ENCODE measurements at places on chromosomes 13 and 19.

GRCh38 chr19:40717880-40718773, 1.2 kb downstream of the ITPKC start:
- H3K36me3 ChIP-seq, result peaks cover 19% of the 10 kb centered on the region
- no peaks in the 10 kb centered on the region for H3K27me3 ChIP-seq
- no peak for DNase-seq
- H3K27ac ChIP-seq, result peak overlapping the region; percentile 47

- H3K27me3 ChIP-seq, result no peaks in the 10 kb centered on the region
- peaks cover 38% of the 10 kb centered on the region for H3K4me1 ChIP-seq
- H3K36me3 ChIP-seq, result peaks cover 13% of the 10 kb centered on the region
- H3K4me3 ChIP-seq, result no peak overlapping the region
- DNase-seq, result no peak
- no peak overlapping the region for H3K27ac ChIP-seq
Measured at GRCh38 chr19:16452325-16452724, 19.4 kb downstream of the EPS15L1 start.

DNA sequence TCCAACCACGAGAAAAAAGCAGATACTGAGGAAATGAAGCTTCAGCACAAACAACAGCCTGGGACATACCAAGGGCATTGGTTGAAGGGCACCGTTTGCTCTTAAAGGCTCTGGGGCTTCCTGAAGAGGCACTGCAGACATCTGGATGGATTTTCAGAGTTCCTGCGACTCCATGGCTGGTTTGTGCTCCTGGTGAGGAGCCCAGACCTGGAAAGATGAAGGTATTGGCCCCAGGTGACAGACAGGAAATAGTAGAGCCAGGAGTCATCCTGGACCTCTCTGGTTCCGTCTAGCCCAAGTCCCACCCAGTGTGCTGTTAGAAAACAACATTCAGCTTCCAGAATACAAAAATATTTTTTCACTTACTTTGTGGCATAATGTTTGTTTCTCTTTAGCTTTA, 6.3 kb downstream of the IL17D start:
- no peak for DNase-seq
- H3K4me1 ChIP-seq, result peaks cover 12% of the 10 kb centered on the region
- no peak overlapping the region for H3K27ac ChIP-seq
- H3K4me3 ChIP-seq, result no peak overlapping the region

- no peaks in the 10 kb centered on the region for H3K36me3 ChIP-seq
- no peak overlapping the region for H3K27ac ChIP-seq
- no peaks in the 10 kb centered on the region for H3K4me1 ChIP-seq
- no peak for DNase-seq
- H3K4me3 ChIP-seq, result no peak overlapping the region
- peaks cover 14% of the 10 kb centered on the region for H3K27me3 ChIP-seq
Measured at GRCh38 chr19:29372461-29372860, 153.3 kb upstream of the VSTM2B start.

DNA sequence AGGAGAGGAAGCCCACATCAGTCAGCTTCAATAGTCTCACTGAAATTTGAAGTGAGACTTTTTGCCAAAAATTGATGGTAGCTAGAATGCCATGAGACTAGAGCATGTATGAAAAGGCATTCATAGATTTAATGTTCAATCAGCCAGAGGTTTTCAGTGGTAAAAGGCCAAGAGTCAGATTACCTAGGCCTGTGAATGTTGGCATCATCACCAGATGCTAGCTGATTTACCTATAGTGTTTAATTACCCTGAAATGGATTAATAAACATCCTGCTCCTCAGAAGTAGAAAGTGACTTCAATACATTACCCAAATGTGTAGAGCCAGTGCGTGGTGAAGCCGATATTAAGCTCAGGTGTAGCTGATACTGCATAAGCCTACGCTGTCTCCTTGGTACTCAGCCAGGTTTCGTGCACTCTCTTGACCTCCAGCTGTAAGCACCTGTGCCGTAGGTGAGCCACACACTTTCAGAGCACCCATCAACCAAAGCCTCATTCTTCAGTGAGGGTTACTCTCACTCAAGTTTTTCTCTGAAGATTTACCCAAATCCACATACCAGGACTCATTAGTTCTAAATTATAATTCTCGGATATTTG, 1140.3 kb upstream of the SLC10A2 start:
- H3K4me3 ChIP-seq, result no peak overlapping the region
- DNase-seq, result no peak
- H3K27ac ChIP-seq, result no peak overlapping the region
- no peaks in the 10 kb centered on the region for H3K27me3 ChIP-seq
- no peaks in the 10 kb centered on the region for H3K4me1 ChIP-seq

GRCh38 chr13:113834496-113835200, 29.2 kb downstream of the GAS6 start:
- peaks cover 2% of the 10 kb centered on the region for H3K36me3 ChIP-seq
- H3K4me1 ChIP-seq, result peaks cover 2% of the 10 kb centered on the region
- no peak overlapping the region for H3K27ac ChIP-seq
- DNase-seq, result no peak
- no peak overlapping the region for H3K4me3 ChIP-seq

DNA sequence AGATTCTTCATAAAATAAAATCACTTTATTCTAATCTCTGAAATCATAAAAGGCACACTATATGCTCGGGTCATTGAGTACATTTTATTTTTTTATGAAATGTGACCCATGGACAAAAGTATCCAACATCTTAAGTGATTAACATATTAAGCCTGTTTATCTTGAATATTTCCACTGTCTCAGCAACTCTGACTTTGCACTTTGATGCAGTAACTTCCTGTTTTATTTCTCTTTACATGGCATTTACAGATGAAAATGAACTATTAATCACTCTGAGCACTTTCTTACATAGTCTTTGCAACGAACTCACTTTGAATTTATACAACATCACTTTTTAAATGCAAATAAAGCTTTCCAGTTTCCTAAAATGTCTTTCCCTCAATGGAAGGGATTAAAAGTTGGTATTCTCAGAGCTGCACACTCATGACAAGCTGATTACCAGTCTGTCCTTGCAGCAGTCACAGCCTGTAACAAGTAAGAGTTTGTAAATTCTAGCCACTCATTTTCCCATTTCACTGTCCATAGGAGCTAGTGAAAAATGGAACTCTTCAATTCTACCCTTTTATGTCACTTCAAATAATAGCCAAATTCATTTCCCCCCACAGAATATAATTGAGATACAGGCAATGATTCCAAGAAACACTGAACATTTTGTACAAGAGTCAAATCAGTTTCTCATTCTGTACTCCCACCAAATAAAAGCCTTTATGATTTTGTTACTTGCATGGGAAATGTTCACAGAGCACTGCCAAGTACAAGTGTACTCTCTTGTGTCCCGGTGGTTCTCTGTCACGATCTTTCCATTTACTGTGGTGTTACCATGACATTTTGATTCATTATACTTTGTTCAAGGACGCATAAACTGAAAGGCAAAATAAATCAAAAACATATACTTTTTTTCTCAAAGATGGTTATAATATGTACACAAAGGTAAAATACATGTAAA, 1968.9 kb downstream of the PCDH9 start:
- no peak for DNase-seq
- peaks cover 5% of the 10 kb centered on the region for H3K4me1 ChIP-seq
- no peaks in the 10 kb centered on the region for H3K36me3 ChIP-seq
- no peak overlapping the region for H3K4me3 ChIP-seq
- no peaks in the 10 kb centered on the region for H3K27me3 ChIP-seq

- DNase-seq, result no peak
- no peaks in the 10 kb centered on the region for H3K4me1 ChIP-seq
- no peaks in the 10 kb centered on the region for H3K27me3 ChIP-seq
- no peak overlapping the region for H3K27ac ChIP-seq
Measured at GRCh38 chr13:113098162-113098732, 7.3 kb upstream of the F7 start.

- peak overlapping the region; percentile 65 for H3K4me3 ChIP-seq
- H3K27ac ChIP-seq, result no peak overlapping the region
- DNase-seq, result peak; percentile 17
- peaks cover 16% of the 10 kb centered on the region for H3K4me1 ChIP-seq
Measured at GRCh38 chr13:73060251-73061160, 1.7 kb downstream of the KLF5 start.

DNA sequence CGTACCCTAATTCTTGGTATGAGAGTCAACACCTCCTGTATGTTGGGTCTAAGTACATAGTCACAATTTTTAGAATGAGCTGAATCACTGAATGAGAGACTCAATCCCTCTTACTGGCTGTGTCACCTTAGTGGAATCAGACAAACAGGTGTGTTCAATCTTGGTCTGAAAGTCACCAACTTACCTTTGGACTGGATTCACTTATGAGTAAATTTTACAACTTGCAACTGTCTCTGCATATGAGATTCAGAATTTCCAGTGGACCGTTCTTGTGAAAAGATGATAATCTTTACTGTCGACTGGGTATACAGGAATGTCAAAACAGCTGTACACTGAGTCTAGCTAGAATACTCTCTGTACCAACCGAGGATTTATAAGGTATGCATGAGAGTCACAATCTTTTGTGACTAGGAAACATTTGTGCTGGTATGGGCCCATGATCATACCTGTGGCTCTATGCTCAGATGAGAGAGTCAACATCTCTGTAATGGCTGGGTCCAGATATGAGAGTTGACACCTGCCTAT, 5.9 kb upstream of the ZNF91 start:
- H3K27ac ChIP-seq, result no peak overlapping the region
- H3K27me3 ChIP-seq, result no peaks in the 10 kb centered on the region
- H3K4me3 ChIP-seq, result no peak overlapping the region

DNA sequence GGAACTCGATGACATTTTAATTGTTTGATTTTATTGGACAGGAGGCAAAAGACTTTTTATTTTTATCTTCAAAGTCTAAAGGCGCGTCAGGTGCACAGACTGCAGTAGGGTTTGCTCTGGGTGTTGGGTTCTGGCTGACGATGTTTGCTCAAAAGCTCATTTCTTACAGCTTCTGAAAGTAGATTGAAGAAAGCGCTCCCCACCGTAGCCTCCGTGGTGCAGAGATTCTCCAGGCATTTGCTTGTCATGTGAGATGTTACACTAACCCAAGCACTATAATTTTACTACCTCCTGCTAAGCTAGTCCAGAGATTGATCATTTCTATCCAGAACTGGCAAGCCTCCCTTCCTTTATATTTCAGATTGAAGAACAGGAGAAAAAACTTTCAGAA, 14.5 kb upstream of the ATP11A start:
- H3K36me3 ChIP-seq, result no peaks in the 10 kb centered on the region
- peaks cover 26% of the 10 kb centered on the region for H3K4me1 ChIP-seq
- H3K27ac ChIP-seq, result no peak overlapping the region
- no peak overlapping the region for H3K4me3 ChIP-seq

GRCh38 chr13:109834973-109835720, 48.8 kb upstream of the IRS2 start:
- H3K4me3 ChIP-seq, result no peak overlapping the region
- H3K4me1 ChIP-seq, result peaks cover 3% of the 10 kb centered on the region
- peaks cover 40% of the 10 kb centered on the region for H3K27me3 ChIP-seq
- no peak for DNase-seq

DNA sequence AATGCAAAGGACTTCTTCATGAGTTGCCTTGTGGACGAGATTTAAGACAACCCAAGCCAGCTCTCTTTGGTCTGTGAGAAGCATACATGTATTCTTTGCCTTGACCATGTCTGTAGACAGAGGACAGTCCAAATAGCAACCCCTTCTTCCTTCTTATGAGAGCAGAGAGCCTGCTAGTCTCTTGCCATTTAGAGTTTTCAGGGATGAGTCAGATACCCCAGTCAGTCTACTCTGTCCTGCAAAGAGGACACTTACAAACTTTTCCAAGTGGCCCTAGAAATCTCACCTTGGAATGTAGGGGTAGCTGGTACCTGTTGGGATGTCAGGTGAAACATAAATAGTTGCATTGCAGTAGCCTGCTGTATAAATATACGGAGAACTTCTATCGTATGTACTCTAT, 36.7 kb downstream of the DNAJC3 start:
- H3K4me3 ChIP-seq, result no peak overlapping the region
- no peak for DNase-seq
- no peaks in the 10 kb centered on the region for H3K27me3 ChIP-seq
- peaks cover 56% of the 10 kb centered on the region for H3K36me3 ChIP-seq
- H3K27ac ChIP-seq, result no peak overlapping the region

- peaks cover 11% of the 10 kb centered on the region for H3K27me3 ChIP-seq
- H3K36me3 ChIP-seq, result no peaks in the 10 kb centered on the region
- no peak overlapping the region for H3K27ac ChIP-seq
- H3K4me1 ChIP-seq, result peaks cover 5% of the 10 kb centered on the region
Measured at GRCh38 chr13:101703838-101704237, 251.4 kb downstream of the ITGBL1 start.

GRCh38 chr19:540867-541637, 2.8 kb upstream of the GZMM start:
- H3K27ac ChIP-seq, result no peak overlapping the region
- no peak for DNase-seq
- no peak overlapping the region for H3K4me3 ChIP-seq
- H3K4me1 ChIP-seq, result peaks cover 20% of the 10 kb centered on the region

GRCh38 chr13:98487522-98487921, 89.4 kb downstream of the STK24 start:
- H3K4me1 ChIP-seq, result peaks cover 93% of the 10 kb centered on the region
- DNase-seq, result no peak
- H3K27ac ChIP-seq, result peak overlapping the region; percentile 58
- no peaks in the 10 kb centered on the region for H3K27me3 ChIP-seq
- peaks cover 21% of the 10 kb centered on the region for H3K36me3 ChIP-seq

GRCh38 chr19:46009530-46010510, 13.0 kb downstream of the PGLYRP1 start:
- no peak overlapping the region for H3K4me3 ChIP-seq
- H3K36me3 ChIP-seq, result peaks cover 19% of the 10 kb centered on the region
- H3K27me3 ChIP-seq, result peaks cover 6% of the 10 kb centered on the region

GRCh38 chr19:56351208-56351607, 36.6 kb upstream of the ZSCAN5A start:
- no peaks in the 10 kb centered on the region for H3K27me3 ChIP-seq
- H3K27ac ChIP-seq, result no peak overlapping the region
- no peak for DNase-seq
- no peak overlapping the region for H3K4me3 ChIP-seq

DNA sequence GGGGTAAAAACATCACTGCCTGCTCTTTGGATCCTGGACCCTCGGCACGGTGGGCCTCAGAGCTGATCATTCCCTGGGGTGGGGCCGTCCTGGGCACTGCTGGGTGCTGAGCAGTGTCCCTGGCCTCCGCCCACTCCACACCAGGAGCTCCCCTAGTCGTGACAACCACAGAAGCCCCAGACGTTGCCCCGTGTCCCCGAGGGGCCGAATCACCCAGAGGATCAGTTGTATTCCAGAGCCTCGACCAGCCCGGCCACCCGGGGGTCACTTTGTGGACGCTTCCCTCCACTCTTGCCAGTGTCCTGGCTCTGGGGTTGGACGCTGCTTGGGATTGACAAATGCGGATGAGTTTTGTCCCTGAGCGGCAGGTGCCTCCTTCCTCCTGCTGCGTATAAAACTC, 10.2 kb downstream of the C2CD4C start:
- no peak overlapping the region for H3K27ac ChIP-seq
- H3K36me3 ChIP-seq, result no peaks in the 10 kb centered on the region

GRCh38 chr13:53301449-53301848, 272.8 kb downstream of the OLFM4 start:
- DNase-seq, result no peak
- H3K4me3 ChIP-seq, result no peak overlapping the region
- H3K4me1 ChIP-seq, result no peaks in the 10 kb centered on the region
- no peaks in the 10 kb centered on the region for H3K27me3 ChIP-seq

DNA sequence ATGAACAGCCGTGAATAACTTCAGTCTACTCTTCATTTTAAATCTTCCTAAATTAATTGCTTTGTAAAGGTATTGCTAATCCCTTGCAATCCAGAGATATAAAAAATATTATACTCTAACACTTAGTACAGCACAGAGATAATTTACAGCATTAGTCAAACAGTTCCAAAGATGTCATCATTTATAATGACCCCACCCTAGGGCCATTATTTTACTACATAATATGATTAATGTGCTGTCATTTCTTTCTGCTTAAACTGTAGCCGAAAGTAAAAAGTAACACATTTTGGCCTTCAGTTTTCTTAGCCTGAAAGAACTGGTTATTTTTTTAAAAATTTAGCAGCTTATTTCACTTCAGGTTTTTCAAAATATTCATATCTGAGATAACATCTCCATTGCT, 256.3 kb upstream of the RFC3 start:
- H3K4me3 ChIP-seq, result no peak overlapping the region
- no peak overlapping the region for H3K27ac ChIP-seq
- no peak for DNase-seq
